ENCODE measurements at places on chromosomes 2 and 18.
A peak's percentile ranks its signal among the peaks of the same experiment; 100 is the strongest.

- no peak for DNase-seq
Observed at GRCh38 chr2:112244854-112245253, 10.0 kb downstream of the ZC3H8 start.

DNA sequence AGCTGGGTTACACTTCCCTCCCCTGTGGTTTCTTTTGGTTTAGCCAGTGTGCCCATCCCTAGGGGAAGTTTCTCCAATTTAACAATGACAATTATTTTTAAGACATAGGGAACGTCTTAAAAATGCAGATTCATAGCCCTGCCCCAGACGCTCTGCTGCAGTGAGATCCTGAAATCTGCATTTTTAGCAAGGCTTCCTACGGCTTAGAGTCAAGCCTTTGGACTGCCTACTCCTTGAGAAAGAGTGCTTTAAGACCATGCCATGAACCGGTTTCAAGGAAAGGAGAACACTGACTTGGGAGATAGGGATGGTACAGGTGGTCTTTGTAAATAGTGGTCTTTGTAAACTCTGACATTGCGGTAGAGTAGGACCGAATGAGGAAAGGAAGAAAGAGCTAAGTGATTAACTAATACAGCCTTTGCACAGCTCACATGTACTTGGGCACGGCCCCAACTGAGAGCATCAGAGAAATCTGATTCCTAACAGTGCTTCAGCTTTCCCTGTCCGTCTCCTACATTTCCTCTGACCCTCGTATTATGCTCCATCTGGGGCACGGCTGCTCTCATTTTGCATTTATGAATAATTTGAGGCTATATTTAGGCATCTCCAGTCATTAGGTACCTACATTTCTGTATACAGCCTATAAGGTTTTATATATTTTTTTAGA is 217.6 kb upstream of the TANK start:
- no peak for DNase-seq

DNA sequence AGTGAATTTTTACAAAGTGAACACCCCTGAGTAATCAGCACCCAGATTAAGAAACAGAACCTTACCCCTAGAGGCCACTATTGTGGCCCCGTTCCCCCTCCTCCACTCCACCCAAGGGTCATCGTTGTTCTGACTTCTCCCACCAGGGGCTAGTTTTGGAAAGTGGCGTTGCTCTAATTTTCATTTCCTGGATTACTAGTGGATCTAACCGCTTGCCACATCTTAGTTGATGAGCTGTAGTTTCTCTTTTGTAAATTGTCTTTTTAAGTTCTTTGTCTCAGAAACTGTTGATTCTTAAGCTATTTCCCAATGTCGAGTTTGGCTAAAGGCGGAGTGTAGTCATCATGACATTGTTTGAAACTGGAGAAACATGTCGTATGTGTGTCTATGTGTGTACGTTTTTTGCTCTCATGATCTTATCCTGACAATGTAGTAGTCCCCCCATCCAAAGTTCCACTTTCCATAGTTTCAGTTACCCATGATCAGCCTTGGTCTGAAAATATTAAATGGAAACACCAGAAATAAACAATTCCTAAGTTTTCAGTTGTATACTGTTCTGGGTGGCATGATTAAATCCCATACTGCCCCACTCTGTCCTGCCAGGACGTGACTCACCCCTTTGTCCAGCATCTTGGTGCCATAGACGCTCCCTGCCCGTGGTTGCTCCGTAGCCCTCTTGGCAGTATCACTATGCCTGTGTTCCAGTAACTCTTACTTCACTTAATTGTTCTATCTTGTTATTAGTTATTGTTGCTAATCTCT is 71.0 kb upstream of the SP3 start:
- peak; percentile 11 for DNase-seq

- no peak for DNase-seq
Observed at GRCh38 chr2:175769200-175769599, 232.9 kb downstream of the LNPK start.

GRCh38 chr2:9767656-9768281 is 75.5 kb upstream of the TAF1B start:
- DNase-seq = no peak

DNA sequence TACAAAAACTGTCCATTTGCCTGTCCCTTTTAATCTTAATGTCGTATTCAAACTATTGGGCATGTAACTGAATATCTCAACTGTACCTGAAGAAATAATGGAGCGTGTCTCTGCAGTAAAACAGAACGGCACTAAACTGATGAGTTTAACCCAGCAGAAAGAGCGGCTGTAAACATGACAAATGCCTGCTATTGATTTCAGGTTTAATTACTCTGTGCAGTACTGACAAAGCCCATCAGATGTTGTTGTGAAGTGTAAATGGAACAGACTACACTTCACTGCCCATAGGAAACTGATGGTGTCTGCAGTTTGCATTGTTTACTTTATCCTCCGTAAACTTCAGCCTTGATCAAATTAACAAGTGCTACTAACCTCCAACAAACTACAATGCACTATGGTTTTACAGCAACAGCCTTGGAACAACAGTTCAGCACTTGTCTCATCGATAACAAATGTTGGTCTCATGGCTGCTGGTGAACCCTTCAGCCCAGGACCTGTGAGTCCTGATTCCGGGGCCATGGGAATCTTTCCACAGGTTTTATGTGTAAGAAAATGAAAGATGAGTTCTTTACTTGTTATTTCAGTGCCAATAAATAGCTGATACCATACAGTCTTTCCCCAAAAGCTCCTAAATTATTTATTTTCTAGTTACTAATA is 316.5 kb downstream of the CCDC178 start:
- no peak for DNase-seq
